ENCODE measurements at places on chromosomes 11 and 22. TPM values are rescaled to one million over a fixed set of nuclear protein-coding genes. Genes with fewer than 3 reads are reported as not detected.
A peak's percentile ranks its signal among the peaks of the same experiment; 100 is the strongest.

DNA sequence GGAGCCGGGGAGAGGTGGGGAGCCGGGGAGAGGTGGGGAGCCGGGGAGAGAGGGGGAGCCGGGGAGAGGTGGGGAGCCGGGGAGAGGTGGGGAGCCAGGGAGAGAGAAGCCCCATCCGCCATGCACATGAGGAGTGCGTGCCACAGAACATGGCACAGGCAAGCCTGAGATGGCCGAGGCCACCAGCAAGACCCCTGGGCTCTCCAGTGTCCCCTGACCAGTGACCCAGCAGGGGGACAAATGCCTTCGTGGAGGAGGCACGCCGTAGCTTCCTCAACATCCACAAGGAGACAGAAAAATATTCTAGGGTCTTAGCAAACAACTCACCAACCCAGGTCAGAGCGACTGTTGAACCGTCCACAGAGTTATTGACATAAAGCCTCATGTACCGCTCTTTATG lies 618.8 kb downstream of the TBC1D22A start:
- no peak overlapping the region for H3K4me3 ChIP-seq
- no peak for DNase-seq
- no peaks in the 10 kb centered on the region for H3K4me1 ChIP-seq
- H3K27ac ChIP-seq, result no peak overlapping the region
- H3K27me3 ChIP-seq, result no peaks in the 10 kb centered on the region
- H3K36me3 ChIP-seq, result no peaks in the 10 kb centered on the region

GRCh38 chr22:48553119-48553518 lies 1274.6 kb downstream of the BRD1 start:
- H3K27ac ChIP-seq, result no peak overlapping the region
- no peaks in the 10 kb centered on the region for H3K27me3 ChIP-seq
- no peak for DNase-seq

Gene KCNJ11
- total RNA-seq, result 4.5 TPM

Gene POLR2L
- 144 TPM for total RNA-seq

Gene CELSR1
- total RNA-seq, result 36.1 TPM

DNA sequence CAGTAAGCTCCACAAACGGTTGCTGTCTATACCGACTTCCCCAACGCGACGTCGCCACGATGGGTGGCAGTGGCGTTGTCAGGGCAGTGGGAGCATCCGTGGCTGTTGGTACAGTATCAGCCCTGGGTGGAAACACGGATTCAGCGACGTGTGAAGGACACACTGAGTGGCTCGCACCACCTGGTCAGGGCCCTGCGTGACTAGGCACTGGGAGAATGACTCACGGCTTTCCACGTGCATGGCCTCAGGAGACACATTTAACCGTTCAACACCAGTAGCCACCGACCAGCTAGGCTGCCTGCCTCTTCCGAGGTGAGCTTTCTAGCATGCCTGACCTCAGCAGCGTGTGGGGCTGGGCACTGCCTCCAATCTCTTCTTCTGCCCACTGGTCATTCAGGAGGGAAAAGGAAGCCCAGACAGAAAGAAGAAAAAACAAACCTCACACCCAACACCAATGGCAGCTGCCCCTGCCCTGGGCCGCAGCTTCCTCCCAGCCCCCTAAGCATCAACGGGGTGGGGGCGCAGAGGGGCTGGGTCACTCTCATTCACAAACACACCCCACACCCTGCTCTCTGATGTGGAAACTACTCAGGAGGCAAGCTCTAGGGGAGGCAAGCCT lies 59.0 kb downstream of the MYH9 start:
- H3K27ac ChIP-seq, result peak overlapping the region; percentile 97
- peaks cover 46% of the 10 kb centered on the region for H3K36me3 ChIP-seq
- H3K4me1 ChIP-seq, result peaks cover 40% of the 10 kb centered on the region

DNA sequence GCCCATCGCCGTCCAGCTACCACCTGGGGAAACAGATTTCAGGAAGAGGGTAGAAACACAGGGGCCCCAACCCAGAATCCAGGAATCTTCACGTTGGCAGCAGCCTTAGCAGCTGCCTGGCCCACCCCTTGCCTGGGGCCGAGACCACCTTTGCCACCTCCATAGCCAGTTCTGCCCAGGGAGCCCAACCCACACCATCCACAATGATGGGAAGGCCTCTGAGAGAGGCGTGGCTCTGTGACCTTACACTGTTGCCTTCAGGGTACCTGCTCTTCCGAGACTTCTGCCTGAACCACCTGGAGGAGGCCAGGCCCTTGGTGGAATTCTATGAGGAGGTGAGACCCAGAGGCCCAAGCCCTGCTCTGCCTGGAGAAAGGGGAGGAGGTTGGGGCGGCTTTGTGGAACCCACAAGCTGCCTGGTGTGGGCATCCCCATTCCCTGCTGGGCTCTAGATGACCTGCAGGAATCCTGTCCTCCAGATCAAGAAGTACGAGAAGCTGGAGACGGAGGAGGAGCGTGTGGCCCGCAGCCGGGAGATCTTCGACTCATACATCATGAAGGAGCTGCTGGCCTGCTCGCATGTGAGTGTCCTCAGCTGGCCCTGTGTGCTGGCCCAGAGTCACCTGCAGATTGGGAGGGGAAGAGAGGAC lies 10.0 kb upstream of the ANKRD13D start:
- H3K27me3 ChIP-seq, result no peaks in the 10 kb centered on the region
- no peak overlapping the region for H3K4me3 ChIP-seq
- H3K4me1 ChIP-seq, result peaks cover 35% of the 10 kb centered on the region
- no peak overlapping the region for H3K27ac ChIP-seq
- no peak for DNase-seq

DNA sequence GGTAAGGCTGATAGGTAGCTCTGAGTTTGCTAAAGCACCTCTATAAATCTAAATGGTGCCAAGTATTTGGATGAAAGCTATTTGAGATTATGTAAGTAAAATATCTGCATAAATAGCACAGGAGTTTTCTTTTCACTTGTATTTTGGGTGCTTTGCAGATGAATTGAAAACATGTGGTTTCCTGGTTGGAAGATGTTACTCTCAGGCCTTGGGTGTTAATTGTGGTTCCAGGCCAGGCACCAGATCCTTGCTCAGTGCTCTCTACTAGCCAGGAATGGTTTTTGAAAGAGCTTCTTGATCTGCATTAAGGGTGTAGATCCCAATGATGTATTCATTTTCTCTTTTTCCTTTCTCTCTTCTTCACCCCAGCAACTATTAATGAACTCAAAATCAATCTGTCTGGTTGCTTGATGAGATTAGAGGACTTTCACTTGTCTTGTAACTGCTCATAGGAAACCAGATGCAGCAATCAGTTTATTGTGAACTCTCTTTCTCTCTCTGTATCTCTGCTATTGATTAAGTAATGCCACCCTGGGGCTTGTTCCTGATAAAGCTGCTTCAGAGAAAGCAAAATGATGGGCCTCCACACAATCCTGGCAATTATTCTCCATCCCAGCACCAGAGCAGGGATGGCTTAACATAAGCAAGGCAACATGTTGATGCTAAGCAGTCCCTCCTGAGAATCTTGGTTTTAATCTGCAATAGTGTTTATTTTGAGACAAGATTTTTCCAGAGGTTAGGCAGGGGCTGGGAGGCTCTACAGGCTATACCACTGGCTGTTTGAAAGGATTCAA lies 147.0 kb upstream of the NTM start:
- H3K27ac ChIP-seq, result no peak overlapping the region
- no peaks in the 10 kb centered on the region for H3K27me3 ChIP-seq
- H3K36me3 ChIP-seq, result no peaks in the 10 kb centered on the region
- H3K4me1 ChIP-seq, result no peaks in the 10 kb centered on the region

Gene TSGA10IP
- 0.34 TPM for total RNA-seq

DNA sequence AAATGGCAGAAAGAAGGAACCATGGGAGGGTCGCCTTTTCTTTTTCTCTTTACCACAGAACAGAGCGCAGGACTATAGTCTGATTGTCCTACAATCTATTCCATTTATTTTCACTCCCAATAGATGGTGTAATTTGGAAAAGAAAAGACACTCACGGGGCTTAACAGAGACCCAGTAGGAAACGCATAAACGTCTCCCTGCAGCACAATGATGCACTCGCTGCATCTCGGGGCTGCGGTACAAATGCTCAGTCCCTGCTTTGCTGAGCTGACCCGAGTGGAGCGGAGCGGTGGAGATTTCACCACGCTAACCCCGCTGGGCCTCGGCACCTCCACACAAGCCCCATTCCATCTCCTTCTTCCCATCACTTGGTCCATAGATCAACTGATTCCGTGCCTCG lies 1.5 kb downstream of the FEZ1 start:
- no peaks in the 10 kb centered on the region for H3K4me1 ChIP-seq
- no peak overlapping the region for H3K27ac ChIP-seq
- no peaks in the 10 kb centered on the region for H3K27me3 ChIP-seq
- peak; percentile 33 for DNase-seq

DNA sequence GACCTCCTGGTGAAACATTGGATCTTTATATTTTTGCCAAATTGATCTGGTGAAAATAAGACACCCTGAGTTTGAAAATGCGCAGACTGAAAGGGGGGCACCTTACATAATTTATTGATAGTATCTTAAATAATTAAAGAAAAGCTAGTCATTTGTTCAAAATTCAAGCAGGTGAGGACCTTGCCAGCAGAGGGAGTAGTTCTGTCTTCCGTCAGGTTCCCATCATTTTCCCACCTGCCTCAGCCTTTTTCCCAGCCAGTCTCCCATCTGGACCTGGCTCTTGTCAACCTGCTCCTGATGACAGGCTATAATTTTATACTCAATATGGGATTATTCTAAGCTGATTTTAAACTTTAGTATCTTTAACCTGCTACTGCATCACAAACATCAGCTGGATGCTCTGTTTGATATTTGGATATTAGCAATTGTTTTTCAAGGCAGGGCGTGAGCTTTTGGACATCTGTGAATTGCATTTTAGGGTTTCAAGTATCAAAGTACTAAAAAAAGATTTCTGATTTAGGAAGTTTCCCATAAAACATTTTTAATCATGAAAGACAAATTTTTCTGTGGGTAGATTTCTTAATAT lies 132.0 kb downstream of the ELP4 start:
- H3K36me3 ChIP-seq, result no peaks in the 10 kb centered on the region
- H3K27me3 ChIP-seq, result no peaks in the 10 kb centered on the region
- no peak overlapping the region for H3K4me3 ChIP-seq
- DNase-seq, result peak; percentile 18
- no peaks in the 10 kb centered on the region for H3K4me1 ChIP-seq

GRCh38 chr11:36557991-36558390 lies 9.8 kb upstream of the RAG1 start:
- no peak overlapping the region for H3K4me3 ChIP-seq
- H3K36me3 ChIP-seq, result no peaks in the 10 kb centered on the region
- no peaks in the 10 kb centered on the region for H3K4me1 ChIP-seq

- H3K4me1 ChIP-seq, result no peaks in the 10 kb centered on the region
- no peak overlapping the region for H3K4me3 ChIP-seq
- H3K27me3 ChIP-seq, result no peaks in the 10 kb centered on the region
- no peak overlapping the region for H3K27ac ChIP-seq
These were observed 44.3 kb downstream of the NNMT start for GRCh38 chr11:114340311-114341131.

- no peaks in the 10 kb centered on the region for H3K27me3 ChIP-seq
- peaks cover 3% of the 10 kb centered on the region for H3K4me1 ChIP-seq
- H3K4me3 ChIP-seq, result no peak overlapping the region
- peak; percentile 19 for DNase-seq
- no peaks in the 10 kb centered on the region for H3K36me3 ChIP-seq
These were observed 29.4 kb downstream of the SCN3B start for GRCh38 chr11:123624974-123625373.

GRCh38 chr22:27952779-27953178 lies 33.7 kb upstream of the PITPNB start:
- H3K4me1 ChIP-seq, result peaks cover 17% of the 10 kb centered on the region
- no peak overlapping the region for H3K27ac ChIP-seq
- H3K36me3 ChIP-seq, result no peaks in the 10 kb centered on the region
- H3K27me3 ChIP-seq, result no peaks in the 10 kb centered on the region

- no peak for DNase-seq
- H3K4me1 ChIP-seq, result peaks cover 11% of the 10 kb centered on the region
- no peaks in the 10 kb centered on the region for H3K27me3 ChIP-seq
- H3K36me3 ChIP-seq, result no peaks in the 10 kb centered on the region
- H3K27ac ChIP-seq, result no peak overlapping the region
These were observed 11.2 kb downstream of the IL10RA start for GRCh38 chr11:117997406-117997805.

DNA sequence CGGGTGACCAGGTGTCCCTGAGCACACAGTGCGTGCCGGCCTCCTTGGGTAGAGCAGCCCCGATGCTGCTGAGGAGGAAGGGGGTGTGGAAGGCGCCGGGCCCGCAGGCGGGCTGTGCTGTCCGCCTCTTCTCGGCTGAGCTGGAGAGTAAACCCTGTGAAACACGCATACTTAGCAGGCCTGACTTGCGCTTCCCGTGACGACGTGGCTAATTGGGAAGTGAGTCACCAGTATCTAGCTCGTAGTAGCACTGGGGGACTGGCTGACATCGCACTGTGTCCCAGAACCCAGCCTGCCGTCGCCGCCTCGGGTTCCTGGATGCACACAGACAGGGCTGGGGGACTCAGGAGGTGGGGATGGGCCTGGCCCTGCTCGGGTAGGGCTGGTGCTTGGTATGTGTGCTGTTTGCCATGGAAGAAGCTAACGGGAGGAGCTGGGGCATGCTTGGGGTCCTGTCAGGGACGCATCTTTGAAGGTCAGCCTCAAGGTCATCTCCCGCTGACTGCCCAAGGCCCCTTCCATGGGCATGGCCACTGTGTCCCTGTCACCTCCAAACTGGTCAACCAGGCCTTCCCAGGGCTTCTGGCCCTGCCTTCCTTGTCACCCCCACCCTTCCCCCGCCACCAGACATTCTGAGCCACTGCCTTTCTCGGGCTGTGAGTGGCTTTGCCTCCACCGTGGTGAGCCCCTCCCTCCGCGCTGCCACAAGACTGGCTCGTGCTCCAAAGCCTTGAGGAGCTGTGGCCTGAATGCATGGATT lies 1327.0 kb downstream of the BRD1 start:
- H3K36me3 ChIP-seq, result no peaks in the 10 kb centered on the region
- no peak overlapping the region for H3K4me3 ChIP-seq
- H3K27me3 ChIP-seq, result no peaks in the 10 kb centered on the region
- H3K4me1 ChIP-seq, result peaks cover 6% of the 10 kb centered on the region
- H3K27ac ChIP-seq, result no peak overlapping the region

Gene HEPHL1
- not detected for total RNA-seq

Gene FADD
- 24.7 TPM for total RNA-seq

- no peaks in the 10 kb centered on the region for H3K27me3 ChIP-seq
- peaks cover 38% of the 10 kb centered on the region for H3K4me1 ChIP-seq
- H3K4me3 ChIP-seq, result peak overlapping the region; percentile 99
- H3K36me3 ChIP-seq, result peaks cover 5% of the 10 kb centered on the region
- H3K27ac ChIP-seq, result peak overlapping the region; percentile 86
- peak; percentile 86 for DNase-seq
These were observed 1.7 kb downstream of the CAPRIN1 start for GRCh38 chr11:34053161-34053686.

DNA sequence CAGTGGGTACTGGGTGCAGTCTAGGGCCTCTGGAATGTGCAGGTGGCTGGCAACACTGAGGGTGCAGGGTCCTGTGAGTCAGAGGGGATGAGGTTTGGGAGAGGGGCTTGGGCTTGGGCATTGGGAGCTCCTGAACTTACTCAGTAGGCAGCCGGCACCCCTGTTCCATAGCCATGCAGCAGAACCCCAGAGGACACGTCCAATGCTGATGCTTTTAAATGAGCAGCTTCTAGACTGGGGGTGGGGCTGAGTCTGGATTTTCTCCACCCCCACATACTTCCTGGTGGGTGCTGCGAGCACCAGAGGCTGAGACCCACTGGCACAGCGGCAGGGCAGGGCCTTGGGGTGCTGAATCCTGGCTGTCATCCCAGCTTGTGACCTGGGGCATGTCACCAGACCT lies 71.4 kb downstream of the ARHGAP8 start:
- no peak for DNase-seq
- peaks cover 3% of the 10 kb centered on the region for H3K36me3 ChIP-seq
- no peaks in the 10 kb centered on the region for H3K27me3 ChIP-seq
- H3K27ac ChIP-seq, result no peak overlapping the region

- peak; percentile 81 for DNase-seq
- no peaks in the 10 kb centered on the region for H3K36me3 ChIP-seq
- H3K27ac ChIP-seq, result no peak overlapping the region
- H3K4me1 ChIP-seq, result peaks cover 23% of the 10 kb centered on the region
These were observed 40.8 kb downstream of the IGLL1 start for GRCh38 chr22:23539135-23539838.
